8988T (cell line): ENCODE measurements at places on chromosomes 1 and 21.

DNA sequence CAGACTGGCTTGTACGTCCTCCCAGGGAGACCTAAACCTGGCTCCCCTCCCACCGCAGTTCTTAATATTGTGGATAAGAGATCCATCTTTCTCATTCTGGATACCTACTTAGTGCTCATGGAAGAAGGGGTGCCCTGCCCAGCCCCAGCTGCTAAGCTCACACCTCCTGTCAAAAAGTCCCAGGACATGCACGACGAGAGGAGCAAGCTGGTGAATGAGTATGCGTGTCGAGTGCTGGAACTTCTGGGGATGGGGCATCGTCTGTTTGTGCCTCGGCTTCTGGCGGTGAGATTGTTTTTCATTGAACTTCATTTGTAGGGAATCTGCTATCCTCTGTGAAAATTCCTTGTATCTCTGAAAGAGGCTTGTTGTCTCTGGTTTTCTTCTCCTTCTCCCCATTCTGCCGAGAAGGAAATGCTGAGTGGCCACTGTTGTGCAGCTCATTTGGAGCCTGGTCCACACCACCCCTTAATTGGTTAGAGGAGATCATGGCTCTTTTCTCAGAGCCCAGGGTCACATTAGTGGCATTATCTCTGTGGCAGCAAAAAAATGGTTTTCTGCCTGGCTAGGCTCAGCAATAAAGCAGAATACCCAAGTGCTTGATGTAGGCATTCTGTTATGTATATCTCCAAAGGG, 199.4 kb upstream of the CACYBP start:
- DNase-seq = no peak

DNA sequence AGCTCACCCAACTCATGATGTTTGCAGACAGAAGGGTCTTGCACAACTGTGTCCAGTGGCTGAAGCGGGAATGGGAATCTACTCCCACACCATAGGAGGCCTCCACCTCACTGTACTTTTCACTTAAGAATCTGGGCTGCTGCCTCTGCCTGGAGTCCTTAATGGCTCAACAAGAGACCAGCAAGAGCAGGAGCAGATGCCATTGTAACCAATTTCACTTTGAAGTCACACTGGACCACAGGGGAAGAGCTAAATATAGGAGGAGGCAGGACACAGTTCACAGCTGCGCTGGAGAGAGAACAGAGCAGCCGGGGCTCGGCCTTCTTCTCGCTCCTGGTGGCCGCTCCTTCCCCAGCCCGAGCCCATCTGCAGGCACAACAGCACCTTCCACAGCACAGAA, 120.4 kb downstream of the SIPA1L2 start:
- no peak for DNase-seq

DNA sequence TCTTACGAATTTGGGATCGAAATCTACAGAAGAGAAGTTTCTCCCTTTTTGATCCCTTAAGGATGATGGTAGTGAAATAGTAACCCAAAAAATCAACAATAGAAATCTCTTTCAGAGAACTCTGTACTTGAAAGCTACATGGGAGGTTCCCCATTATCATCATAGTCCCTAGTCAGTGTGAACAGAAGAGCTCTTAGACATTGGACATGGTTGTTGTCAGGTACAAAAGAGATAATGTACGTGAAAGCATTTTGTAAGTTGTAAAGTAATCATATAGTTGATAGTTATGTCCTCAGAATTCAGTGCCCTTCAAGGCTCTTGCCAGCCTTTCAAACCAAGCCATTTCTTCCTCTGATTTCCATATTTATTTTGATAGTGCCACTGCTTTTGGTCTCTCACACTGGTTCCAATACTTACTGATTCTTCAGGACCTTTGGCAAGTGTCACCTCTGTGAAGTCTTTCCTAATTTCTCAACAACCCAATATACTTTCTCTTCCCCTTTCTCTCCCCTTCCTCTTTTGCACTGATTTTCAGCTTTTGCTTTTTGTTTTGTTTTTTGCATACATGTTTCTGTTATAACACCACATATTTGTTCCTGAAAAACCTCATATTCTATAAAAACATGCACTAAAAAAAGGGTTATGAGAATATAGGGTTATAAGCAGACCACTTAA, 22.4 kb downstream of the VPS45 start:
- no peak for DNase-seq

DNA sequence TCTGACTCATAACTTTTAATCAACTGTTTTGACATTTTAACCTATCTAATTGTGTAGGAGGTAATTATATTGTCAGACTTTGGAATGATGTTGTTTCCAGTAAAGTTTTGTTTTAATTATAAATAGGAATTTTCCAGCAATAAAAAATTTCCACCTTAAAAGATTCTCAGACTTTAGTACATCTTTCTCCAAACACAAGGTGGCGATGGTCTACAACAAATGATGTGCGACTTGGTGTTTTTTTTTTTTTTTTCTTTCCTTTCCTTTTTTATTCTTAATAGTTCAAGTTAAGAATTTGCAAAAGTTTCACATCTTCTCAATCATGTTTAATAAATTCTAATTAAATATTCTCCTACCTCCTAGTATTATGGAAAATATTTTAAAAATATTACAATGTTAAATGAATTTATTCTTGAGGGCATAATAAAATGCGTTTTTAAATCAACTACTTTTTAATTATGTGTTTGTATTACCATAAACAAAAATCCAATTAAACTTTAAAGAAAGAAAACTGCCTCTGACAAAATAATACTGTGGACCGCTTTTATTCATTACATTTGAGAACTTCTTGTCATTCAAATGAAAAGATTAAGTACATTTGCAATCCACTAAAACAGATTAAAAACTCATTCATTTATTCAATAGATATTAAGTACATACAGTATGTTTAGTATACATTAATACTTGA, 4.4 kb upstream of the ADAMTS1 start:
- no peak for DNase-seq

GRCh38 chr1:91653183-91653582, 152.5 kb downstream of the CDC7 start:
- no peak for DNase-seq

DNA sequence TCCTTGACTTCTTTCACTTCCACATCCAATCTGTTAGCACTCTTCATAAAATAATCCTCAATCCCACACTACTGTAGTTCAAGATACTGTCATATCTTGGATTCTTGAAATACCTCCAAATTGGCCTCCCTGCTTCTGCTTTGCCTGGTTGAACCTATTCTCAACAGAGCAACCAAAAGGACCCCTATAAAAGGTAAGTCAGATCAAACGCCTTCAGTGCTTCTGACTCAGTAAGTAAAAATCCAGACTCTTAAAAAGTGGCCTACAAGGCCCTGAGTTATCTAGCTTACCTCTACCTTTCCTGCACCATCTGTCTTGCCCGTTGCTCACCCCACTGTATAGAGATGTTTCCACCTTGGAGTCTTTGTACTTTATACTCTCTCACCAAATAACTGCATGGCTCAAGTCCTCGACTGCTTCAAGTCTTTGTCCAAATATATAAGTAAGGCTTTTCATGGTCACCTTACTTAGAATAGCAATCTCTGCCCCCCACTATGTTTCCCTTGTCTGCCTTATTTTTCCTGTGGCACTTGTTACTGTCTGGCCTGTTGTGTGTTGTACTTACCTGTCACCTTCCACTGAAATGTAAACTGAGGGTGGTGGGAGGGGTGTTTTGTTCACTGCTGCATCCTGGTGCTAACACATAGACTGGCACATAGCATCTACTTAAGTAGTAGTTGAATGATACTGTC, 5.1 kb upstream of the PIGV start:
- no peak for DNase-seq

DNA sequence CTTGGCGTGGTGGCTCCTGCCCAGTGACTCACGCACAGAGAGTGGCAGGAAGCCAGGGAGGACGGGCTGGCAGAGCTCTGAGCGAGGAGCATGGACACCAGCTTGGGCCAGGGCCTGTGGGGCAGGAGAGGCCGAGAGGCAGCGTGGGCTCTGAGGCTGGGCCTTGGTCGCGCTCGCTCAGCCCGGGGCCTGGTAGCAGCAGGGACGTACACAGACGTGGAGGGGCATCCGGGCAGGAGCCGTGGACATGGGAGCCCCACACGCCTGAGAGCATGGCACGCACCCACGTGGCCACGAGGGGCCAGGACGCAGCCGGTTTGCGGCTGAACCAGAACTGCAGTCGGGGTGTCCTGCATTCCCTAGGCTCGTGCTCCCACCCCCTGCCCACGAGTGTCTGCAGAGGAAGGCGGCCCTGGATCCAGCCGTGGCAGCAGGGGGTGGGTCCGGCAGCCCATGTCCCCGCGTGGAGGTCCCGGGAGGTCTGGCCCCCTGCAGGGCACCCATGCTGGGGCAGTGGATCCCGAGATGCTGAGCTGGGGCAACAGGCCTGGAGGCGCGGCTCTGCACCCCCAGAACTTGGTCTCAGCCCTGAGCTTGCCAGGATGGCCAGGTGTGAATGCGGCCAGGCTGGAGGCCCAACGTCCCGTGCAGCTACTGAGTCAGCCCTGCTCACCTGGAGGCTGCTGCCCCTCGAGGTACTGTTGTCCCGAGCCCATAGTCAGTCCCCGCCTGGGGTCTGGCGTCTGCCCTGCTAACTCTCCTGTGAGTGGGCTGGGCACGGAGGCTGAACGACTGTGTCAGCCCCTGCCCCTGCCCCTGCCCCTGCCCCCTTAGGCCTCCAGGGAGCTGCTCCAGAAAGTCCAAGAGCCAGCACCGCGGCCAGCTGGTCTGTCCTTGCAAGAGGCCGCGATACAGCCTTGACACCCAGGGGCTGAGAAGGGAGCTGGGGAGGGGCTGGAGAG, 61.6 kb downstream of the SLX9 start:
- no peak for DNase-seq

DNA sequence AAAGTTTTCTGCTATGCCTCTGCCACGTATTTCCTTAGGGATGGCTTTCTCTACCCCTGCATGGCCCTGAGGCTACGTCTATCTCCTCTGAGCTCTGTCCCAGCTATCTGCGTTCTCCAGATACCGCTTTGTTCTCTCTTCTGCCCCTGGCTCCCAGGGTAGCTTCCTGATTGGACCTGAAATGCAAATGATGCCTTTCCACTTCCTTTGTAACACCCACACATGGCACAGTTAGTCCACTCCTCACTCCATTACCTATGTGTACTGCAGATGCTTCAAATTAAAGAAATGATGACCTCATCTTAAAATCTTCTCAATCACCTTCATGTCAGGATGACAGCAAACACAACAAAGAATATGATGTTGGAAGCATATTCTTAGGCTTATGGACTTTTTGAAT, 138.6 kb upstream of the POGK start:
- no peak for DNase-seq

DNA sequence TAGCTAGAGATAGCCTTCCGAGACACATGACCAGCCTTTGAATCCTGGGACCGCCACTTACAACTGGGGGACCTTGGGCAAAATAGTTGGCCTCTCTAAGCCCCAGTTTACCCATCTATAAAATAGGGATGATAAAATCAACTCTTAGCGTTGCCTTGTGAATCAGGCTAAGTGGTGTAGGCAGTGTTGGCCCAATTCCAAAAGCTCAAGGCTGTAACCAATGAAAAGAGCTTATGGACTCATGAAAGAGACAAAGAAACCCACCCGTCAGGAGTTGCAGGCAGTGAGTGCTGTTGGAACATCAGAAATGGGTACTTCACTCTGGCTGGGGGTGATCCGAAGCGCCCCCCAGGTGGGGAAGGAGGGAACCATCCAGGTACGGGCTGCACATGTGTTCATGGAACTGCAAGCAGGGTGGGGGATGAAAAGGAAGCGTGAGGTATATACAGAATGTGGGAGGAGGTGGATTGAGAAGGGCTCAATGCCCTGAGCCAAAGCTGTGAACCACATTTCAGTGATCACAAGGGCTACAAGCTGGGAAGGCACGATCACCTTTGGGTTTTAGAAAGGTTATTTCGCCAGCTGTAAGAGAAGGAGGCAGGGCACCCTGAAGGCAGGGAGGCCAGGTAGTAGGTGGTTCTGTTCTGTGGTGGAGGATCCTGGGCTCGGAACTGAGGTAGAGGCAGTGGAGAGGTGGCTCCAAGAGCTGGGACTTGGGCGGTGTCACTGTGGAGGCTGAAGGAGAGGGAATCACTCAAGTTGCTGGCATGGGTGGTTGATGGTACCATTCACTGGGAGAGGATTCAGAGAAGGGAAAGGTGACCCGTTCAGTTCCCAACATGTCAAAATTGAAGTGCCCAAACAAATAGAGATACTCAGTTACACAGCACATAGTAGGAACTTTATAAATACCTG, 11.4 kb upstream of the KIAA1614 start:
- DNase-seq = no peak

DNA sequence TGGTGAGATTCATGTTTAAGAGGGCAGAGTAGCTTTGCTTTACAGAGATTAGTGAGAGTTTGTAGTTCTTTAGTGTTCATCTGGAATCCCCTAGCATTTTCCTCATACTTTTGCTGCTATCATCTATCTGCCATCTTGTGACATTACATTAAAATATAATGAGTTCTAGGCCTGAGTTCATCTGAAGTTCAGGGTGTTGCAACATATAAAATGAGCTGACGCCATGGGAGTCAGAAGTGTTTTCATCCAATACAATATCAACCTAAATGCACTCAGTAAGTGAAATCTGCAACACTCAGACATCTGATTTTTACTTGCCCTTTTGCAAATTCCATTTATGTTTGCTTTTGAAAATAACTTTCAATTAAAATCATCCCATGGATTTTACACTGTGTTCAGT, 153.8 kb downstream of the NTNG1 start:
- no peak for DNase-seq

GRCh38 chr21:41369105-41369919, 7.5 kb downstream of the MX2 start:
- DNase-seq = no peak

- DNase-seq = no peak
Observed at GRCh38 chr1:156582388-156583017, 3.0 kb downstream of the TTC24 start.

DNA sequence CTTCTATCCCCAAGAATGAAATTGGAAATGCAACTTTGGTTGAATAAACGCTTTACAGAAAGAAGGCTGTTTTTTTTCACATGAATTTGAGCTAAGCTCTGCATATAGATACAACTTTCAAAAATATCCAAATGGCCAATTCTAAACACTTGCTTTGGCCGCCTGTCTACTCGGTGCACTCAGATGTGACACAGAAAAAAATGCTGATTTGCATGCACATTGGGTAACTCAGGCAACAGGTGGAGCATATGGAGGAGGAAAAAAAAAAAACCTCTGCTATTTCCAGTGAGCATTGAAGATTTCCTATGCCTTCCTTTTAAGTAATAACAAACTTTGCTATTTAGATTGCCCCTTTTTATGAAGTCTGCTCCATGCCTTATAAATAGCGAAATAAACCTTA, 262.5 kb downstream of the GRIK1 start:
- DNase-seq = no peak

GRCh38 chr1:93993731-93994130, 84.5 kb upstream of the GCLM start:
- no peak for DNase-seq

- no peak for DNase-seq
Observed at GRCh38 chr1:22471078-22471477, 19.4 kb downstream of the ZBTB40 start.

DNA sequence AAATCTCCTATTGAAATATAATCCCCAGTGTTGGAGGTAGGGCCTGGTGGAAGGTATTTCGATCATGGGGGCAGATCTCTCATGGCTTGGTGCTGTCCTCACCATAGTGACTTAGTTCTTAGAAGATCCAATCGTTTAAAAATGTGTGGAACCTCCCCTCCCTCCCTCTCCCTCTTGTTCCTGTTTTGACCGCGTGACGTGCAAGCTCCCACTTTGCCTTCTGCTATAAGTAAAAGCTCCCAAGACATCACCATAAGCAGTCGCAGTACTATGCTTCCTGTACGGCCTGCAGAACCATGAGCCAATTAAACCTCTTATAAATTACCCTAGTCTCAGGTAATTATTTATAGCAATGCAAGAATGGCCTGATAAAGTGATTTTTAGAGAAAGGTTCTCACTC, 10.9 kb upstream of the RGS2 start:
- DNase-seq = no peak

- no peak for DNase-seq
Observed at GRCh38 chr1:179824265-179824664, 53.3 kb downstream of the TOR1AIP2 start.
